ENCODE measurements at places on chromosomes 11 and 22. TPM values are rescaled to one million over a fixed set of nuclear protein-coding genes. Genes with fewer than 3 reads are reported as not detected.

MRGPRE gene
- not detected for total RNA-seq

NAALADL1 gene
- 12.4 TPM for total RNA-seq

LDLRAD3 gene
- total RNA-seq, result 9.7 TPM

OR51E2 gene
- total RNA-seq, result not detected

OR51B5 gene
- 4.2 TPM for total RNA-seq

CHADL gene
- total RNA-seq, result 4.2 TPM

OR5F1 gene
- not detected for total RNA-seq

CFAP300 gene
- total RNA-seq, result 16.7 TPM

BRSK2 gene
- total RNA-seq, result 0.52 TPM

RHOD gene
- 7.3 TPM for total RNA-seq

CLMP gene
- 13.9 TPM for total RNA-seq

FHIP1B gene
- total RNA-seq, result 43.4 TPM

KRTAP5-2 gene
- total RNA-seq, result not detected

CDON gene
- total RNA-seq, result 17.8 TPM

TH gene
- not detected for total RNA-seq

FUT4 gene
- 7.5 TPM for total RNA-seq

HMOX1 gene
- 151 TPM for total RNA-seq

SMTNL1 gene
- total RNA-seq, result not detected

FXYD6 gene
- 70.0 TPM for total RNA-seq
